ENCODE measurements at places on chromosomes 6 and 20. TPM values are rescaled to one million over a fixed set of nuclear protein-coding genes. Genes with fewer than 3 reads are reported as not detected.

GTPBP2 gene
- total RNA-seq: 45.5 TPM

PHACTR1 gene
- total RNA-seq: 11.0 TPM

AVP gene
- not detected for total RNA-seq

JPH2 gene
- 24.4 TPM for total RNA-seq

HLA-DOA gene
- total RNA-seq: 0.23 TPM

SNTA1 gene
- 29.7 TPM for total RNA-seq

GLP1R gene
- not detected for total RNA-seq

MAFB gene
- total RNA-seq: not detected

WFDC11 gene
- not detected for total RNA-seq

APOBEC2 gene
- total RNA-seq: not detected

MUC21 gene
- not detected for total RNA-seq

RSPO3 gene
- not detected for total RNA-seq

SLC22A2 gene
- not detected for total RNA-seq

SLCO4A1 gene
- total RNA-seq: 0.17 TPM

INSM1 gene
- not detected for total RNA-seq

- no peak for DNase-seq
Measured at GRCh38 chr6:20954315-20954714, 420.1 kb downstream of the CDKAL1 start.

DNA sequence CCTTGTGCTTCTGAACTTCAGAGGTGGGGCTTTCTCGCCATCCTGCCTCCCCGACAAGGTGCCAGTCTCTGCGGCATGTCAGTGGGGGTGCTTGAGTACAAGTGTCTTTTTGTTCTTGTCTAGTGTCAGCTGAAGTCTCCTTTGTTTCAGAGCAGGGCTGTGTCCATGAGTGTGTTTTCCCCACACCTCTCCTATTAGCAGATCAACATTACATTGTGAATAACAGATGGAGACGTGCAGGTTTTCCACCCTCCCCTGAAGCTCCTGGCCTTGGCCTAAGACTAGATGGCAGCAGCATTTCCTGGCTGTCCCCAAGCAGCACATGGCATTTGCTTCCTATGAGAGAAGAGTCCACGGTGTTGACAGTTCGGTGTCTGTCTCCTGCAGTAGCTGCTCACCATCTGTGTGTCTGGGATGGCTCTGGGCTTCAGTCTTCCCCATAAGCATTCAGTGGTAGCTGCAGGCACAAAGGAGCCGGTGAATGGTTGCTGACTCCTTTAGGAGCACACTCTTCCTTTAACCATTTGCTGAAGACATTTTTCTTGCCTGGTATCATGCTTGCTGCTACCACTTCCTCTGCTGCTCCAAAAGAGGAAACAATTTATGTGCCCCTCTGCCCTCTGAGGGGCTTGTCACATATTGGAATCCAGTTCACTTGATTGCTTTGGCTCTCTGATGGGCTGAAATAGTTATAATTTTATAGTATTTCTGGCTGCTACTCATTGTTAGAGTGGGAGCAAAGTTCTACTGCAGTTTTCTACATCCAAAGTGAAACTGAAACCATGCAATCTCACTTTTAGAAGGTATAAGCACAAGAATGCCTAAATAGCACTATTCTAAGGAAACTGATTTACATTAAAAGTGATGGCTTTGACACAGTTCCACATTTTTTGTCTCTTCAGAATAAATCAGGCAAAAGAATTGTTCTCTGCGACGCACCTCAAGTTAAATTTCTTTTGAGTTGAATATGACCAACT is 913.0 kb downstream of the C6orf118 start:
- DNase-seq: peak; percentile 38

DNA sequence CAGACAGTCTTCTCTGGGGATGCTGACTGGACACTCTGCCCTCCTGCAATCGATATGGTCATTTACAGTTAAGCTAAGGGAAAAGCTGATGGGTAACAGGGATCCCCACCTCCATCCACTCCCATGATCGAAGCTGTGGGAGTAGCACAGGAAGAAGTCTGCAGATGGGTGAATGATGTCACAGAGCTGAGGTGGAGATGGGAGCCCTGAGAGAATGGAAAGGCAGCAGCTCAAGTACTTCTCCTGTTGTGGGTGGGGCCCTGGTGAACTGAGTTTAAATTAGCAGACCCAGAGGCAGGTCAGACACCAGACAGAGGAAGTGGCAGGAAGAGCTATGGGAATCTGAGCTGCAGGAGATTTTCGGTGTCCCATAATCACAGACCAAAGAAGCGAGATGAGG is 29.0 kb downstream of the HDGFL1 start:
- no peak for DNase-seq

DNA sequence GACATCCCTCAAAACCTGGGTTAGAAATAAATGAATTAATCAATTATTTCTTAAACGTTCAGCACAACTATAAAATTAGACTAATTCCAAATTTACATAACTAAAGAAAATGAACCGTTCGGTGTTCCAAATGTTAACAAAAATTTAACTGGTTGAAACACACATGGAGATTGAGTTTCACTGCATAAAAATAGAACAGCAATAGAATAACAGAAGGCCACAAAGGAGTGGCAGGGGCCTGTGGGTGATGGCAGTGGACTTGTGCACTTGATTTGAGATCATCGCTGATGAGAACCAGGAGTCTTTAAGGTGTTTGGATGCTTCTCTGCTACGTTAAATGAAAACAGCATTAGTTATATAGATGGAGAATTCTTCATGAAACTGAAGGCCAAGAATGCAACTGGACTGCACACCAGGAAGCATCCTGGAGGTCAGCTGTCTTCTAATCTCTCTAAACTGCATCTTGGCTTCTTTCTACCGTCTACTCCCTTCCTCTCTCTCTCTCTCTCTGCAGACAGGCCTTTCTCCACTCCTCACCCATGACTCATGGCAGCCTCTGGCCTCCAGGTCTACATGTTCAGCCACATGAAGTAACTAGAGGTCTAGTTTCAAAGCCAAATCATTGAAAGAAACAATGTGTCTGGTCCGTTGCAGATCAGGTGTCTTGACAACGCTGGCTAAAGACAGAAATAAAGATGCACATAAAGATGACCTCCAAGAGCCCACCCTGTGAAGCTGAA is 111.3 kb downstream of the SIM1 start:
- peak; percentile 61 for DNase-seq

DNA sequence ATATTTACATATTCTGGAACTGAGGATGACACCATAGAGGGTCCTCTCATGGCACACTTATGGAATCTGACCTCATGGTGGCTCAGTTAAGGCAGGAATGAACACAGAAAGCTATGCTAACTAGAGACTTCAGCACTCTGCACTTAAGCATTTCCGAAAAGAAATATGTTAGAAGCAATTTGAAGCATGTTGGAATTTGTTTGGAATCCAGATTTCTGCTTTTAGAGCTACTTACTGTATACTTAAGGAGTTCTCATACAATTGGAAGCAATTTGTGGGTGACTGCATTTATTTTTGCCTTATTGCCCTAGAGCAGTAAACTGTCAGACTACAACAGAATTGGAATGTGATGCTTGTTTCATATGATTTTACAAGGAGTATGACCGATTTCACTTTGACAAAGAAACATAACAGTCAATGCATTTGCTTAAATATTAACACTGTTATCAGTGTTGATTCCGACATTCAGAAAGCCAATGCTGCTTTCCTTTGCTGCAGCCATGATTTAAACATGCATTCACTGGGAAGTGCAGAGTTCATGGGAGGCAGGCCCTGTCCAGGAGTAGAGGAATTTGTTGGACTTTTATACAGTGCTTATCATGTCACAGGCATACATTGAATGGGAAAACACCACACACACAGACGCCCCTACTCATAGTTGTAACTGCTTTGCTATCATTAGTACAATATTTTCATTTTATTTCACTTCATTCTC is 244.4 kb downstream of the SAMD5 start:
- DNase-seq: no peak

DNA sequence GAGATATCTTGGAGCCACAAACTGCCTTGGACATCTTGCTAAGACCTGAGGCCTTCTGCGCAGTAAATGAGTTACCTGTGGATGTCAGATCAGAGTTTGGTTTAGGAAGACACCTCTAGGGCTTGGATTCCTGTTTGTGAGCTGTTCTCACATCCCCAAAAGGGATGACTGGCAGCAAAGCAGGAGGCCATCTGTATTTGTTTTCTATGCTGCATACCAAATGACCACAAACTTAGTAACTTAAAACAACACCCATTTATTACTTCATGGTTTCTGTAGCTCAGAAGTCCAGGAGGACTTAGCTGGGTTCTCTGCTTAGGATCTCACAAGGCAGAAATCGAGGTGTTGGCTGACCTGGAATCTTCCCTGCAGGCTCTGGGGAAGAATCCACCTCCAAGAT is 116.7 kb downstream of the UNC5CL start:
- peak; percentile 22 for DNase-seq

- DNase-seq: no peak
Measured at GRCh38 chr20:37151529-37151928, 27.6 kb upstream of the RPN2 start.

GRCh38 chr6:46172176-46172575 is 1.4 kb upstream of the ENPP5 start:
- DNase-seq: no peak

- DNase-seq: peak; percentile 75
Measured at GRCh38 chr6:27157459-27158315, 89.8 kb upstream of the PRSS16 start.

- DNase-seq: no peak
Measured at GRCh38 chr6:11969092-11969491, 43.0 kb upstream of the HIVEP1 start.

- no peak for DNase-seq
Measured at GRCh38 chr20:10541668-10542411, 106.7 kb downstream of the SLX4IP start.

GRCh38 chr6:149323925-149324324 is 6.4 kb downstream of the TAB2 start:
- no peak for DNase-seq

- no peak for DNase-seq
Measured at GRCh38 chr6:71342772-71343171, 54.2 kb downstream of the OGFRL1 start.

GRCh38 chr20:56685879-56686278 is 56.8 kb downstream of the TFAP2C start:
- DNase-seq: no peak
